SJCRH30 (cell line): ENCODE measurements at places on chromosomes 4 and X. TPM values are rescaled to one million over a fixed set of nuclear protein-coding genes. Genes with fewer than 3 reads are reported as not detected.

DNA sequence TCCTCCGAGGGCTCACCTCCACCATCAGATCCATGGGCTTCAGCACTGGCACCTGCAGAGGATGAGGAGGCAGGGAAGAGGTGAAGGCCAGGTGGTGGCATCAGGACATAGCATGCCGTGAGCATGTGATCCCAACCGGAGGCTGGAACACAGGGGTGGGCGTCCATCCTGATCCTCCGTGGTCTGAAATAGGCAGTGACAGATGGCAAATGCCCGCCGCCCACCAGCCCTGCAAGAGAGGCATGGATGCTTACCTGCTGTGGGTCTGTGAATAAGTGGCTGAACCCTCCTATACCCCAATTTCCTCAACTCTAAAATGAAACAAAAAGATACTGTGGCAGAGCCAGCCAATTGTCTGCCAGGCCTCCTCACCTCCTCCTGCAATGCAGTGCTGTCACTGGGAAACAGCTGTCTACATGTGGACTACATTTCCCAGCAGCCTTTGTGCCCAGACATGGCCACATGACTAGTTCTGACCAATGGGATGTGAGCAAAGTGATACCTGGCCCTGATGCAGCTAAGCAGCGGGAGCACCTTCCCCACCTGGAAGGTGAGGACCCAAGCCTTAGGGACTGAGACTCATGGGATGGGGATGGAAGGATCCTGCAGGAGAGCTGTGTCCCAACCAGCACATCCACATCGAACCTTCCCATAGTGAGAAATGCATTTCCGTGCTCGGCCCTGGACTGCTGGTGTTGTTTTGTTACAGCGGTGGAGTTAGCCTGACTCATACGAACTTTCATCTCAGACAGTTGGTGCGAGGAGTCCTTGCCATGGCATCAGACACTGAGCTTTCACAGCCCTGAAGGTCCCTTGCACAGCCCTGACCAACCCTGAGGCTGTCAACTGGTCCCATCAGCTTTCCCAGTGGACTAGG lies 99.5 kb downstream of the PPP2R2C start:
- peaks cover 66% of the 10 kb centered on the region for H3K27me3 ChIP-seq
- DNase-seq = peak; percentile 64
- no peaks in the 10 kb centered on the region for H3K36me3 ChIP-seq
- H3K27ac ChIP-seq = no peak overlapping the region
- H3K4me3 ChIP-seq = no peak overlapping the region

Gene BGN
- total RNA-seq = 0.15 and 0.16 TPM in 2 replicates

Gene SMR3B
- not detected in 2 replicates for total RNA-seq

DNA sequence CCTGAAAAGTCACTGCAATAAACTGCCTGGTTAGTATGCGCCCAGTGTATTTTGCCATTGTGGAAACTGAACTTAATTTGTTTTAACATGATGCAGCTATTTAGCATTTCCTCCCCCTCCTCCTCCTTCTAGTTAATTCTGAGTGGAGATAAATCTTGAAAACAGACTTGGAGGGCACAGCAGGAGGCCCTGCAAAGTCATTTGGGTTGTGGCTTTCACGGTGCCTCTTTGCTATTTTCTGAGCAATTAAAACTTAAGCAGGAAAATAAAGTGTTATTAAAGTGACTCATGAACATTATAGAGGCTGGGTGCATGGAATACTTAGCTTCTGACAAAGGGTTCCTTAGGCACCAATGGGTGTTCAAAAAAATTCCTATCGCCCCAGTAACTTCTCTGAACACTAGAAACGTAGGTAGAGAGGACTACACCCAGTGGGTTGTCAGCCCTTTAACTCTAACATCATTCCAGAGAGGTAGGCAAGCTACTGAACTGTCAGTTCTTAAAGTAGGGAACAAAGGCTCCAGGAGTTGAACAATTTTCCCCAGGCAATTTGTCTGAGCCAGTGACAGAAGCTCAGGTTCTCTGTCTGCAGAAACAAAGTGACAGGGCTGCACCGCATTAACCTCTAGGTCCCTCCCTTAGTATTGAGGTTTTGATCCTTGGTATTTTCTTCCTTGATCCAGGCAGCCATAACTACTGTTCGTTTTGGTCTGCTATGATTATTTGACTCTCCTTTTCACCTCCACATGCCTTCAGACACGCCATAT lies 158.3 kb upstream of the KIT start:
- H3K27ac ChIP-seq = no peak overlapping the region
- no peaks in the 10 kb centered on the region for H3K27me3 ChIP-seq
- no peak for DNase-seq
- no peaks in the 10 kb centered on the region for H3K4me1 ChIP-seq

- H3K27ac ChIP-seq = no peak overlapping the region
- H3K4me1 ChIP-seq = no peaks in the 10 kb centered on the region
- H3K4me3 ChIP-seq = no peak overlapping the region
- no peak for DNase-seq
Measured at GRCh38 chr4:3128976-3129375, 54.5 kb downstream of the HTT start.

GRCh38 chrX:55143621-55144020 lies 54.8 kb downstream of the PAGE2 start:
- H3K4me3 ChIP-seq = no peak overlapping the region
- H3K36me3 ChIP-seq = no peaks in the 10 kb centered on the region
- no peaks in the 10 kb centered on the region for H3K4me1 ChIP-seq
- no peaks in the 10 kb centered on the region for H3K27me3 ChIP-seq

- H3K36me3 ChIP-seq = no peaks in the 10 kb centered on the region
- peak overlapping the region; percentile 89 for H3K27ac ChIP-seq
- H3K4me3 ChIP-seq = peak overlapping the region; percentile 53
- DNase-seq = peak; percentile 8
- no peaks in the 10 kb centered on the region for H3K27me3 ChIP-seq
Measured at GRCh38 chr4:150782921-150783320, 201.0 kb downstream of the MAB21L2 start.

- H3K36me3 ChIP-seq = no peaks in the 10 kb centered on the region
- no peak for DNase-seq
- no peak overlapping the region for H3K4me3 ChIP-seq
- no peaks in the 10 kb centered on the region for H3K4me1 ChIP-seq
Measured at GRCh38 chrX:29187264-29187663, 600.0 kb downstream of the IL1RAPL1 start.

Gene DRD5
- not detected in 2 replicates for total RNA-seq

- no peaks in the 10 kb centered on the region for H3K36me3 ChIP-seq
- H3K4me3 ChIP-seq = no peak overlapping the region
- no peak for DNase-seq
- H3K27ac ChIP-seq = no peak overlapping the region
Measured at GRCh38 chr4:128718768-128719167, 90.7 kb upstream of the JADE1 start.

- H3K27me3 ChIP-seq = no peaks in the 10 kb centered on the region
- no peak for DNase-seq
- no peak overlapping the region for H3K4me3 ChIP-seq
- no peak overlapping the region for H3K27ac ChIP-seq
Measured at GRCh38 chr4:150590631-150591030, 8.7 kb downstream of the MAB21L2 start.

DNA sequence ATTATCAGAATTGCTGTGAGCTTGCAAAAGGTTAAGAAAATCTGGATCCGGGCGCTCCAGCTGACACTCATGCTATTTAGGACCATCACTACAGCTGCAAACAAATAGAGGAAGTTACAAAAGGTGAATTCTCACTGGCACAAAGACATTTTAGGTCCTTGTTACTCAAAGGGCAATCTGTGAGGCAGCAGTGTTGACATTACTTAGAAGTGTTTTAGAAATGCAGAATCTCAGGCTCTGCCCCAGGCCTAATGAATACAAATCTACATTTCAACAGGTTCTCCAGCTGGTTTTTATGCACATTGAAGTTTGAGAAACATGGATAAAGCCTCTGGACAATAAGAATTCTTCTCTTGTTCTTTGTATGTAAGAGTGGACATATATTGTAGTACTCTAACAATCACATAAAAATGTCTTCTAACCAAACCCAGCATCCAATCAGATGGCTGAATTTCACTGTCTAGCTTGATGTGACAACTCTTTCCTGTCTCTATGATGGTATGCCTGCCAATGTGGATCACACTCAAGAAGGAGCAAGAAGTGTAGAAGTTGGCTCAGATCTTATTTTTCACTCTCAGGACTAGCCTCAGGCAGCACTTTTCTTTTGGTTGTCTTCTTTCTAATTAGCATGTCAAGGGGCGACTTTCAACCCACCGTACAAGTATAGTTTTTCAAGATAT lies 18.8 kb downstream of the SLC7A11 start:
- no peaks in the 10 kb centered on the region for H3K4me1 ChIP-seq
- no peak overlapping the region for H3K4me3 ChIP-seq
- H3K27ac ChIP-seq = no peak overlapping the region
- no peaks in the 10 kb centered on the region for H3K27me3 ChIP-seq
- DNase-seq = no peak

DNA sequence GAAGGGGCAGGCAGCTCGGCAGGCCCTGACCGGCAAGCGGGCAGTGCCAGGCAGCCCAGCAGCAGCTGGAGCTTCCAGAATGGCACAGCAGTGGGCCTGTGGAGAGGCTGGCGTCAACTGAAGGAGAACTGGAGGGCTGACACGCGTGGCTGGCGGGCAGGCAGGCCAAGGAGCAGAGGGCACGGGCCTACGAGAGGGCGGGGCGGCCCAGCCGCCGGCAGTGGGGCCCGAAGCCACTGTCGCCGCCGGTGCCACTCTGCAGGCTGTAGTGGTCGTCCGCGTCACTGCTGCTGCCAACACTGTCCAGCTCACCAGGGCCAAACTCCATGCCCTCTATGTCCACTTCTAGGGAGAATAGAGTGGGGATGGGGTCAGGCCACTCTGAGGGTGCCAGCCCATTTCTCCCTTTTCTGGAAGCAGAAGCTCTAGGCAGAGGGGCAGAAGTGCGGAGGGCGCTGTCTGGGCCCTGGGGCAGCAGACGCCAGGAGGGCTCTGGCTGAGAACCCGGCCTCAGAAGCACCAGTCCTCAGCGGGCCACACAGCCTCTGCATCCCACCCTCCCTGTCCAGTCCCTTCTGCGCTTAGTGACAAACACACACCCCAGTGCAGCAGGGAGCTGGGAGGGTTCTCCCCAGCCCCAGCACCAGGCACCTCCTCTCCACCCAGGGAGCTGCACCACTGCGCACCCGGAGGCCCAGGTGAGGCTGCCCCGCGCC lies 8.6 kb upstream of the HAUS3 start:
- H3K36me3 ChIP-seq = no peaks in the 10 kb centered on the region
- no peaks in the 10 kb centered on the region for H3K27me3 ChIP-seq
- H3K27ac ChIP-seq = no peak overlapping the region
- H3K4me3 ChIP-seq = no peak overlapping the region
- H3K4me1 ChIP-seq = no peaks in the 10 kb centered on the region

Gene UCP1
- not detected in 2 replicates for total RNA-seq

DNA sequence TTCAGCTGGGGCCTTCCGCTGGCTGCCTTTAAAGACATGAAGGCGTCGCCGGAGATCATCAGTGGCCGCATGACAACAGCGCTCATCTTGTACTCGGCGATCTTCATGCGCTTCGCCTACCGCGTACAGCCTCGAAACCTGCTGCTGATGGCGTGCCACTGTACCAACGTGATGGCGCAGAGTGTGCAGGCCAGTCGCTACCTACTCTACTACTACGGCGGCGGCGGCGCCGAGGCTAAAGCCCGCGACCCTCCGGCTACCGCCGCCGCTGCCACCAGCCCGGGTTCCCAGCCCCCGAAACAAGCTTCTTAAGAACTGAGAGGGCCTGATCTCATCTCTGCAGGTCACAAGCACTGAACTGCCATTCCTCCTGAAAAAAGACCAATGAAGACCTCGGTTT lies 437 bp downstream of the MPC1L start:
- H3K36me3 ChIP-seq = no peaks in the 10 kb centered on the region
- DNase-seq = no peak
- H3K27me3 ChIP-seq = no peaks in the 10 kb centered on the region
- H3K27ac ChIP-seq = no peak overlapping the region
- H3K4me1 ChIP-seq = no peaks in the 10 kb centered on the region

- no peaks in the 10 kb centered on the region for H3K36me3 ChIP-seq
- no peaks in the 10 kb centered on the region for H3K4me1 ChIP-seq
- no peak overlapping the region for H3K4me3 ChIP-seq
- no peak for DNase-seq
Measured at GRCh38 chr4:106126062-106126461, 189.9 kb downstream of the TBCK start.

DNA sequence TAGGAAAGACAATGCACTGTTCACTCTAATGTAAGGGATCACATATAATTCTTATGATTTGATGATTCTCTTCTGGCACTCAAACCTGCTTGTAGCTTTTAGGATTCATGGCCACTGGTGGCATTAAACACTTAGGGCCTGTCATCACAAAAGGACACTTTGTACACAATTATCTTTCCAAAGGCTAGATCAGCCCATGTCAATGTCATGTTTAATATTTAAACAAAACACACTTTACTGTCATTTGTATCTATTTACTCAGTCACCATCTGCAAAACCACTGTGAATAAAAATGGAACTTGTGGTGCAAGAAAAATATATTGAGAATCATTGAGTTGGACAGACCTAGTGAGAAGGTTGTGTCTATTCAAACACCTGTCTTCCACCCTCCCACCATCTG lies 83.6 kb upstream of the TTC29 start:
- H3K4me1 ChIP-seq = no peaks in the 10 kb centered on the region
- H3K4me3 ChIP-seq = no peak overlapping the region
- H3K27me3 ChIP-seq = no peaks in the 10 kb centered on the region
- H3K27ac ChIP-seq = no peak overlapping the region
- no peaks in the 10 kb centered on the region for H3K36me3 ChIP-seq

Gene UGT2B17
- total RNA-seq = not detected in 2 replicates
